ENCODE measurements at places on chromosomes 4 and X.

DNA sequence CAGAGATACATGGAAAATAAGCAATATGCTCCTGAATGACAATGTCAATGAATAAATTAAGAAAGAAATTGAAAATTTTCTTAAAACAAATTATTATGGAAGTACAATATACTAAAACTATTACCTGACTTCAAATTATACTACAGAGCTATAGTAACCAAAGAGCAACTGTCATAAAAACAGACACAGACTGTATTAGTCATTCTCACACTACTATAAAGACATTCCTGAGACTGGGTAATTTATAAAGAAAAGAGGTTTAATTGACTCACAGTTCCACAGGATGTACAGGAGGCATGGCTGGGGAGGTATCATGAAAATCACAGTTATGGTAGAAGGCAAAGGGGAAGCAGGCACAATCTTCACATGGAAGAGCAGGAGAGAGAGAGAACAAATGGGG lies 60.0 kb upstream of the CYSLTR1 start:
- no peak for DNase-seq

GRCh38 chr4:163757219-163757618 lies 262.7 kb downstream of the TMA16 start:
- DNase-seq, result no peak

DNA sequence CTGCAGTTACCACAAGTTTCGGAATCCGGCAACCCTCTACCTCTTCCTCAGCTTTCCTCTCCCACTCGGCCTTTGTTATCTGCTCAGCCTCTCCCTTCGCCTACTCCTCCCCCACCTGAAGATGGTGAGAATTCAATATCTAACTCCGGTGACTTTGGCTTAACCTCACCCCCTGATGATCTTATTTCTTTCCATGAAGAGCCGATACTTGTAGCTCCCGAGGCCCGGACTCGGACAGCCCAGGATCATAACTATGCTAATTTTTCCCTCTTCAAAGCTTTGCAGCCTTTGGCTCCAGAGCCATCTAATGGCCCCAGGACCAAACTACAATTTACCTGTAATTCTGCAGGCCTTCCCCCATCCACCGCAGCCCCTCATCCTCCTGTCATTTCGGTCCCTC lies 32.0 kb upstream of the MGST2 start:
- DNase-seq, result no peak

GRCh38 chrX:43405191-43405590 lies 250.9 kb upstream of the MAOA start:
- no peak for DNase-seq

GRCh38 chrX:55754861-55755294 lies 37.3 kb downstream of the RRAGB start:
- no peak for DNase-seq

GRCh38 chrX:19776753-19777152 lies 110.6 kb downstream of the SH3KBP1 start:
- no peak for DNase-seq

- no peak for DNase-seq
These were observed 278.9 kb upstream of the GIMD1 start for GRCh38 chr4:106647451-106647850.

DNA sequence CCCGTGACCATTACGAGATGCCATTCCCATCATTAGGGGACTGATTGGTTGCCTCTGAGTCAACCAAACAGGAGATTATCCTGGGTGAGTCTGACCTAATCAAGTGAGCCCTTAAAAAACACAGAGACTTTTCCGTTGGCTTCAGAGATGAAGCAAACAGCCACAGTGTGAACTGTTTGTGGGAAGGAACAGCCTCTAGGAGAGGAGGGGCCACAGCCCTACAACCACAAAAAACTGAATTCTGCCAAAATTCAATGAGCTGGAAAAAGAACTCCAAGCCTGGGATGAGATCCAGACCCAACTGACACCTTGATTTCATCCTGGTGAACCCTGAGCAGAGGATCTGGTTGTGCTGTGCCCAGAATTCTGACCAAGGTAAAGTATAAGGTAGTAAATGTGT lies 31.3 kb upstream of the TBL1X start:
- DNase-seq, result no peak

GRCh38 chr4:6379767-6380745 lies 92.4 kb downstream of the PPP2R2C start:
- DNase-seq, result peak; percentile 33

DNA sequence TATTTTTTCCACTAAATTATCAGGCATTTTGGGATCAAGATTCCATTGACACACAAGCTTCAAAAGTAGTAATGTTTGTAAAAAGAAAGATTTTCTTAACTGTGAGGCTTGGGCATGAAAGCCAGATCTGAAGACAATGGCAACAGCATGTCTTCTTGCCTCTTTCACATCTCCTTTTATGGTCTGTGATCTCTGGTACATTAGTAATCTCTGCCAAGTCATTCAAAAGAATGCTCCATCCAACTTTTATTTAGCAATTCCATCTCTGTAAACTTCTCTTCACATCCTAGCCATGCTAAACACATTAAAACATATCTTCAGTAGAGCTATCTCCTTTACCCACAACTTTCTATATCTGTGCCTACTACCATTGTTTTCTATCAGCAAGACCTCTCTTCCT lies 465.4 kb downstream of the FAT4 start:
- no peak for DNase-seq
